ENCODE measurements at places on chromosomes 3 and 15. TPM values are rescaled to one million over a fixed set of nuclear protein-coding genes. Genes with fewer than 3 reads are reported as not detected.

The FBXW12 gene
- total RNA-seq = not detected

The SH3GL3 gene
- total RNA-seq = not detected

The CLRN1 gene
- total RNA-seq = not detected

The PLOD2 gene
- total RNA-seq = 66.7 TPM

The DNAH12 gene
- total RNA-seq = 0.02 TPM

The CA12 gene
- total RNA-seq = 290 TPM

The CLDN1 gene
- 2.2 TPM for total RNA-seq

The IMPG2 gene
- not detected for total RNA-seq

DNA sequence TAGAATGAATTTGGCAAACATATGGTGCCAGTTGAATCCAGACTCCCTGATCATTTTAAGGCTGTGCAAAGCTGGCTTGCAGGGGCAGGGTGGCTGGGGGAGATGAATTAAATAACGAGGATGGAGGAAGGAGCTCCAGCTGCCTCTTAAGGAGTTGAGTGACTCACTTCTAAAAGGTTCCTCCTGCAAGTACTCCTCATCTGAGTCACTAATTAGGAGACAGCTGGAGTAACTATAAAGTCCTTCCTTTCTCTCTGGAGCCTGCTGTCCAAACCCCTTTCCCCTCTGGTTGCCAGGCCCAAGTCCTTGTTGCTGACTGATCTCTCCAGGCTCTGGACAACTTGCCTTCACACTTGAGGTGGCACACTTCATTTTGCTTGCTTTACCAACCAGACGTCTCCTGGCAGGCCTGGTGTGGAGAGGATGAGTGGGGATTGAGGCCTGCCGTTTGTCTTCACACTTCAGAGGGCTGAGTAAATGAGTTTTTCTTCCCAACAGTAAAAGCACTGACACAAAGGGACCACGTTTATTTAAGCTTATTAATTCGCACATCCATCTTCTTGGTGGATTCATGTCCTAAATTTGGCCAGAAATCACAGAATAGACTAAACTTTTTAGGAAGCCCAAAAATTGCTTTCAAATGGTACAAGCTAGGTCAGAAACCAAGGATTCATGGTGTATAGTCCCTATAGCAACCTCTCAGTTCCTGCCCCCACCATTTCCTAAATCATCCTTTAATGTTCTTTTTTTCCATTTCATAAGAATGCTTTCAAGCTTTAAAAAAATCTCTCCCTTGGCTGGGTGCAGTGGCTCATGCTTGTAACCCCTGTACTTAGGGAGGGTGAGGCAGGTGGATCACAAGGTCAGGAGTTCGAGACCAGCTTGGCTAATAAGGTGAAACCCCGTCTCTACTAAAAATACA is 90.5 kb upstream of the MYRIP start:
- H3K36me3 ChIP-seq = no peaks in the 10 kb centered on the region
- no peak for DNase-seq
- no peak overlapping the region for H3K27ac ChIP-seq
- H3K4me1 ChIP-seq = no peaks in the 10 kb centered on the region
- H3K4me3 ChIP-seq = no peak overlapping the region

GRCh38 chr3:13278783-13279531 is 141.2 kb downstream of the NUP210 start:
- H3K36me3 ChIP-seq = no peaks in the 10 kb centered on the region
- H3K4me1 ChIP-seq = no peaks in the 10 kb centered on the region
- DNase-seq = no peak

DNA sequence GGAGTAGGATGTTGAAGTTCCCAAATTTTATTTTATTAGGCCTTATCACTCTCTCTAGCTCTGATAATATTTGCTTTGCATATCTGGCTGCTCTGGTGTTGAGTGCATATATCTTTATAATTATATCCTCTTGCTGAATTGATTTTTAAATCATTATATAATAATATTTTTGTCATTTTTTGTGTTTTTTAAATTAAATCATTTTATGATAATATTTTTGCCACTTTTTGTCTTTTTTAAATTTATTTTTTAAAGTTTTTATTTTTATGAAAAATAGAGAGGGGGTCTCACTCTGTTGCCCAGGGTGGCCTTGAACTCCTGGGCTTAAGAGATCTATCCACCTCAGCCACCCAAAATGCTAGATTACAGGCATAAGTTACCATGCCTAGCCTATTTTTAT is 34.5 kb upstream of the OTOL1 start:
- no peak overlapping the region for H3K27ac ChIP-seq
- no peaks in the 10 kb centered on the region for H3K36me3 ChIP-seq
- H3K27me3 ChIP-seq = no peaks in the 10 kb centered on the region
- no peaks in the 10 kb centered on the region for H3K4me1 ChIP-seq
- H3K4me3 ChIP-seq = no peak overlapping the region

GRCh38 chr15:68407886-68408881 is 23.8 kb downstream of the ITGA11 start:
- no peaks in the 10 kb centered on the region for H3K36me3 ChIP-seq
- H3K4me3 ChIP-seq = no peak overlapping the region
- H3K27ac ChIP-seq = no peak overlapping the region
- peak; percentile 5 for DNase-seq

- H3K4me3 ChIP-seq = no peak overlapping the region
- DNase-seq = no peak
These were observed 14.6 kb upstream of the POLG start for GRCh38 chr15:89349206-89349558.

DNA sequence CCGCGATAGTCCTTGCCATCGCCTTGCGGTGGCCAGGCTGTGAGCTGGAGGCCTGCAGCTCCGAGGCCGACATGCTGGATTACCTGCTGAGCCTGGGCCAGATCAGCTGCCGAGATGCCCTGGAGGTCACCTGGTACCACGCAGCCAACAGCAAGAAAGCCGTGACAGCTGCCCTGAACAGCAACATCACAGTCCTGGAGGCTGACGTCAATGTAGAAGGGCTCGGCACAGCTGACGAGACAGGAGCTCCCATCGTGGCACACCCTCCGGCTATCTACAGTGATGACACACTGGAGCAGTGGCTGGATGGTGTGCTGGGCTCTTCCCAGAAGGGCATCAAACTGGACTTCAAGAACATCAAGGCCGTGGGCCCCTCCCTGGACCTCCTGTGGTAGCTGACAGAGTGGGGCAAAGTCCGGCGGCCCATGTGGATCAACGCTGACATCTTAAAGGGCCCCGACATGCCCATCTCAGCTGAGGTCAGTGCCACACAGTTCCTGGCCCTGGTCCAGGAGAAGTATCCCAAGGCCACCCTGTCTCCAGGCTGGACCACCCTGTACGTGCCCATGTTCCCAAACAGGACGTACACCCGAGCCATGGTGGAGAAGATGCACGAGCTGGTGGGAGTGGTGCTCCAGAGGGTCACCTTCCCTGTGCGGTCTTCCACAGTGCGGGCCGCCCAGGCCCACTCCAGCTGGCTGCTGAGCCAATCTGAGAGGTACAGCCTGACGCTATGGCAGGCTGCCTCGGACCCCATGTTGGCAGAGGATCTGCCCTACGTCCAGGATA is 70.2 kb downstream of the FAM43A start:
- no peaks in the 10 kb centered on the region for H3K4me1 ChIP-seq
- H3K36me3 ChIP-seq = no peaks in the 10 kb centered on the region
- no peak for DNase-seq
- H3K4me3 ChIP-seq = no peak overlapping the region

GRCh38 chr15:65991721-65992483 is 122.6 kb downstream of the RAB11A start:
- no peaks in the 10 kb centered on the region for H3K27me3 ChIP-seq
- H3K27ac ChIP-seq = no peak overlapping the region
- no peak overlapping the region for H3K4me3 ChIP-seq
- no peaks in the 10 kb centered on the region for H3K4me1 ChIP-seq

GRCh38 chr15:92879949-92880725 is 20.0 kb upstream of the CHD2 start:
- no peaks in the 10 kb centered on the region for H3K27me3 ChIP-seq
- no peak overlapping the region for H3K4me3 ChIP-seq
- peak overlapping the region; percentile 96 for H3K27ac ChIP-seq
- DNase-seq = no peak

- no peak overlapping the region for H3K4me3 ChIP-seq
- no peaks in the 10 kb centered on the region for H3K4me1 ChIP-seq
- H3K27me3 ChIP-seq = no peaks in the 10 kb centered on the region
- no peak for DNase-seq
These were observed 213.9 kb downstream of the CLSTN2 start for GRCh38 chr3:140148824-140149390.

- no peaks in the 10 kb centered on the region for H3K36me3 ChIP-seq
- no peaks in the 10 kb centered on the region for H3K4me1 ChIP-seq
- no peak overlapping the region for H3K27ac ChIP-seq
These were observed 32.7 kb downstream of the CD200 start for GRCh38 chr3:112365636-112366035.

- H3K27ac ChIP-seq = no peak overlapping the region
- DNase-seq = no peak
- H3K27me3 ChIP-seq = no peaks in the 10 kb centered on the region
- no peaks in the 10 kb centered on the region for H3K4me1 ChIP-seq
These were observed 230.8 kb downstream of the CGGBP1 start for GRCh38 chr3:87828046-87828445.

DNA sequence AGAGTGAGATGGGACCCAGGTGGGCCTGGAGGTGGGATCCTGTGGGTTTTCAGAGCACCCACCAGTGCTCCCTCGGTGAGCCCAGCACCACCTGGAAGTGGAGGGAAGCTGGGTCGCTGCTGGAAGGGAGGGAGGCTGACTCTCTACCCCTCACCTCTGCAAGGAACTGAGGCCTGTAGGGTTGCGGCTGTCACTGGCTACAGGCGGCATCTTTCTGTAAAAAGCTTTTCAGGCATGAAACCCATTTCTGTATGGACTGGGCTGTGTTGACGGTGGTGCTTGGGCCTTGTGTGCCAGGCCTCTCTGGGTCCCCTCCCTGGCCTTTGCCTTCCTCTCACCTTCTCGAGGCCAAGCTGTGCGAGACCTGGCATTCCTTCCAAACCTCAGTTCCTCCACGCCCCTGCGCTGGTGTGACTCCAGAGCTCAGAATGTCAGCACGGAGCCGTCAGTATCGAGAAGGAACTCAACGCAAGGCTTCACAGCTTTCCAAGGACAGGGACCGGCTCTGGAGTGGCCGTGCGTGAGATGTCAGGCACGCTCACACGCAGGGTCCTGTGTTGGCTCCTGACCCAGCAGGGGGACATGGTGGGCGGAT is 16.6 kb downstream of the ABTB1 start:
- DNase-seq = no peak
- H3K4me1 ChIP-seq = no peaks in the 10 kb centered on the region
- no peak overlapping the region for H3K27ac ChIP-seq
- H3K4me3 ChIP-seq = no peak overlapping the region
- no peaks in the 10 kb centered on the region for H3K36me3 ChIP-seq
- no peaks in the 10 kb centered on the region for H3K27me3 ChIP-seq

DNA sequence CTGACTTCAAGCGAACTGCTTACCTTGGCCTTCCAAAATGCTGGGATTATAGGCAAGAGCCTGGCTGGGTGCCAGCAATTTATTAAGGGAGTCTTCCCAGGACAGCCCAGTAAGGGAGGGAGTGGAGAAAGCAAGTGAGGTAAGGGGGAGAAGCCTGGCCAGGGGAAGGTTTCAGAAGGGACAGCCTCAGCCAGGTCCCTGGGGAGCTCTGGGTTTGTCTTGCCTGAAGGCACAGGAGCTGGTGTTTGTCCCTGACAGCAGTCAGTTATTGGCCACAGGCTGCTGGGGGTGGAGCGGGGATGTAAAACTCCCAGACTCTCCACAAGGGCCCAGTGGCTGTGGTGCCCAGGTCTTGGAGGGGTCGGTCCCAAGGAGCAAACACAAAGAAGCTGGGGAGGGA is 33.0 kb upstream of the CDCP1 start:
- H3K27ac ChIP-seq = no peak overlapping the region
- no peaks in the 10 kb centered on the region for H3K27me3 ChIP-seq
- DNase-seq = no peak

- DNase-seq = no peak
- no peaks in the 10 kb centered on the region for H3K27me3 ChIP-seq
- H3K27ac ChIP-seq = no peak overlapping the region
- H3K4me1 ChIP-seq = no peaks in the 10 kb centered on the region
These were observed 34.4 kb downstream of the UBR1 start for GRCh38 chr15:43071451-43071850.

- H3K36me3 ChIP-seq = no peaks in the 10 kb centered on the region
- no peaks in the 10 kb centered on the region for H3K27me3 ChIP-seq
- H3K4me3 ChIP-seq = no peak overlapping the region
- no peak for DNase-seq
These were observed 161.1 kb upstream of the STT3B start for GRCh38 chr3:31371484-31372177.

DNA sequence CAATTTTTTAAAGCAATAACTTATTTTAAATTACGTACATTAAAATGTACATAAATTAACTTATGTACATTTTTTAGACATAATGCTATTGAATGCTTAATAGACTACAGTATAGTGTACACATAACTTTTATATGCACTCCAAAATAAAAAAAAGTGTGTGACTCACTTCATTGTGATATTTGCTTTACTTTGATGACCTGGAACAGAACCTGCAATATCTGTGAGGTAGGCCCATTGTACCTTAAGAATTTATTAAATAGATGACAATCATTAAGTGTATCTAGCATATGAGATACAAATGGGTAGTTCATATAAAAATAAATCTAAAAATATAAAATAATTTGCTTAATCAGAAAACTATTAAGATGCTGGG is 276.7 kb downstream of the NFKBIZ start:
- H3K27ac ChIP-seq = no peak overlapping the region
- no peaks in the 10 kb centered on the region for H3K4me1 ChIP-seq
- H3K36me3 ChIP-seq = no peaks in the 10 kb centered on the region
- no peaks in the 10 kb centered on the region for H3K27me3 ChIP-seq
- H3K4me3 ChIP-seq = no peak overlapping the region
- DNase-seq = no peak

DNA sequence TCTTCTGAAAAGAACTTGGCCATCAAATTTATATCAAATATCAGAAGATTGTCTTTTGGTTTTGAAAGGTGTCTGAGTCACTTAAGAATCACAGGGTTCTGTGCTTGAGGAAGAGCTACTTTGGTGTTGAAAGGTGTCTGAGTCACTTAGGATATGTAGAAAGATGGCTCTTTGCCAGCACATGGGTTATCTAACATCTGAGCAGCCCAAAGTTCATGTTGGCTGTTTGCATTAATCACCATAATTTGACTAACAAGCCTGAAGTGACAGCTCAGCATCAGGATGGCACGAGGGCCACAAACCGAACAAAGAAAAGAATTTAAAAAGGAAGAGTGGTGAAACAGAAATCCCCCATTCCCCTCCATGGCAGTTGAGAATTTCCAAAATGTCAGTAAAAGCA is 190.5 kb upstream of the CMC1 start:
- no peak overlapping the region for H3K27ac ChIP-seq
- peak; percentile 56 for DNase-seq
- H3K4me3 ChIP-seq = no peak overlapping the region
- no peaks in the 10 kb centered on the region for H3K36me3 ChIP-seq
- H3K27me3 ChIP-seq = no peaks in the 10 kb centered on the region
- H3K4me1 ChIP-seq = no peaks in the 10 kb centered on the region

DNA sequence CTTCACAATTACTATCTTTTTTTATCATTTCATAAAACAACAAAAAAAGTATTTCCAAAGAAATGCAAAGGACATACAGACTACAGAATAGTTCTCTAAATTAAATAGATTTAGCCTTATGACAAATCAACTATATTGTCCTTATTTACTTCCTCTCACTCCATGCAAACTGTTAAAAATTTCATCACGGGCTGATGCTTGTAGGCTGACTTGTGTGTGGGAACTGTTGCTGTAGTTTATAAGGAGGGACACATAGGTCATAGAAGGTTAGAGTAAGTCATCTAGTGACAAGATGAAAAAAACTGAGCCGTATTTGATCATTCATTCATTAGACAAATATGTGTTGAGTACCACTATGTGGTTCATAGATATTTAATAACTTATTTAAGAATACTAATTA is 232.5 kb upstream of the TBL1XR1 start:
- H3K27me3 ChIP-seq = no peaks in the 10 kb centered on the region
- H3K36me3 ChIP-seq = no peaks in the 10 kb centered on the region
- H3K4me1 ChIP-seq = no peaks in the 10 kb centered on the region
- H3K27ac ChIP-seq = no peak overlapping the region
- H3K4me3 ChIP-seq = no peak overlapping the region
- DNase-seq = no peak

Measured in colonic mucosa (tissue), 4 donors.